ENCODE measurements at places on chromosomes 6 and 20.

GRCh38 chr20:33677991-33678702, 3.9 kb upstream of the NECAB3 start:
- no peak for DNase-seq

DNA sequence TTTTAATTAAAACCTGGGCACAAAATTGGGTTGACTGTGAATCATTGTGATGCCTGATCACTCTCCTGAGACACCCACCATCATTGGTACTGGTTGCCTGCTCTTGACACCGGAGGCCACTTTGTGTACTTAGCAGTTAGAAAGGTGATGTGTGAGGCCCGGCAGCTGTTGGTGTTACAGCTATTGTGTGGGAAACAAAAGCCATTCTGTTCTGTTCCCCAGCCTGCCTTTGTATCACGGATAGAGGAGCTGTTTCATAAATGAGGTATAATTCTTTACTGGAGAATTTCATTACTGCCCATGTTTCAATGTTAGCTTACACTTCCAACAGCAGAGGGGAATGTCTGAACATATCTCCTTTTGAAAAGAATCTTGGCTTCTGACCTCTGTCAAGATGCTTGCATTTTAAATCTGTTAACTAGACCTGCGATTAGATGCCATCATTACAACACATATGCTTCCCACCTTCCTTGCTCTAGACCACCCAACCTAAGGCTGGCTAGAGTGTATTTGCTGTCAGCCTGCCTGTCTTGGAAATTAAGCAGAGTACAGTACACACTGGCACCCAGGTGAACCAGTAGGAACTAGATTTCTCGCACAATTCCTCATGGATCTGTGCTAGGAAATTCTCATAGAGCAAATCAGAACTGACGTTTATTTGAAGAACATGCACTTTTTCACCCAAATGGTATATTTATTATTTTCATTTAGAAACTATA, 142.4 kb upstream of the INSM1 start:
- DNase-seq, result no peak

DNA sequence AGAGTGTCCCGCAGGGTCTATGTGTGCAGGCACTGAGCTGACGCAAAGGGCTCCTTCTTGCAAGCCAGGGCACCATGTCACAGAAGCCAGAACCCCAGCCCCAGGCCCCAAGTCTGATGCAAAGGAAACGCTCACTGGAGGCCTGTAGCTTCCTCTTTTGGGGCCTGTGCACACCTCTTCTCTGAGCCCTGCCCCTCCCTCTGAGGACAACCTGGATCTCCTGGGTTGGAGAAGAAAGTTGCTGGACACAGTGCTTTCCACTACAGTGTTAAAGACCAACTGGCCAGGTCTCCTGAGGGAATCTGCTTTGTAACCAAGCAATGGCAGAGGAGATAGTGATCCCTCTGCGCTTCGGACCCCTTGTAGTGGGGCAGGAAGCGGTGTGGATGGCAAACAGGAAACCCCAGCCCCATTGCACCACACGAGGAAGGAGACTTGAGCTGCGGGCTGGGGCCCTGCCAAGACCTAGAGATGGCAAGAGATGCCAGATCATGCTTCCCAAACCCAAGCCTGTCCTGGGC, 90.0 kb downstream of the PRND start:
- DNase-seq, result peak; percentile 66

DNA sequence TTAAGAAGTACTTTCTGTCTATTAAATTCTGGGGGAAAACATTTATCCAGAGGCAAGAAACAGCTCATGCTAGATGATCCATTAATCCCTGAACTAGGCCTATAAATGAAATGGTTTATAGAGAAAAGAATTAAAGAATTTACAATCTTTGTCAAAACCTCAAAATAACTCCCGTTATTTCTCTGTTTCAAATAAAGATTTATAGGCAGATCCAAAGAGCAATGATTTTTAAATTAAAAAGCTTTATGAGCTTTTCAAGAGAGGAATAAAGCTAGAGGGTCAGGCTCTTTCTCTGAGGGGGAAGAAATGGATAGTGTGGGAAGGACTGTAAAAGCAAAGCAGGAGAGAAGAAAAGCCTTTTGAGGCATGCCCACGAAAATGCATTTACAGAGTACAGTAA, 82.5 kb upstream of the OGFRL1 start:
- no peak for DNase-seq

DNA sequence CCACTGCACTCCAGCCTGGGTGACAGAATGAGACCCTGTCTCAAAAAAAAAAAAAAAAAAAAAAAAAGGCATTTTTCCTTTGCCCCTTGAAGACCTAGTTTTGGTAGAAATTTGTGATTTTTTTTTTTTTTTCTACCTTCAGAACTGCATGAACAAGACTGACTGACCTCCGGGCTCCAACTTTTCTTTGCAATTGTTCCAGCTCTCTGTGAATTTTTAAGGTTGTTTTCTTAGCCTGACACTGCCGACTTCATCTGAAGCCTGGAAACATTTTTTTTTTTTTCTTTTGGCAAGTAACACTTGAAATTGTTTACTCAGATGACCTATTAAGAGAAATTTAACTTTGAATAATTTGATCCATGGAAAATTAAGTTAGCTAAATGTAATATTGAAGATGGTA, 73.0 kb downstream of the SLC24A3 start:
- no peak for DNase-seq

- DNase-seq, result no peak
These were observed 225.5 kb downstream of the SOD2 start for GRCh38 chr6:159467473-159468041.

Measured in CD8-positive, alpha-beta T cell (primary cell).